H9 (cell line): ENCODE measurements at places on chromosomes 6 and 20. TPM values are rescaled to one million over a fixed set of nuclear protein-coding genes. Genes with fewer than 3 reads are reported as not detected.

DNA sequence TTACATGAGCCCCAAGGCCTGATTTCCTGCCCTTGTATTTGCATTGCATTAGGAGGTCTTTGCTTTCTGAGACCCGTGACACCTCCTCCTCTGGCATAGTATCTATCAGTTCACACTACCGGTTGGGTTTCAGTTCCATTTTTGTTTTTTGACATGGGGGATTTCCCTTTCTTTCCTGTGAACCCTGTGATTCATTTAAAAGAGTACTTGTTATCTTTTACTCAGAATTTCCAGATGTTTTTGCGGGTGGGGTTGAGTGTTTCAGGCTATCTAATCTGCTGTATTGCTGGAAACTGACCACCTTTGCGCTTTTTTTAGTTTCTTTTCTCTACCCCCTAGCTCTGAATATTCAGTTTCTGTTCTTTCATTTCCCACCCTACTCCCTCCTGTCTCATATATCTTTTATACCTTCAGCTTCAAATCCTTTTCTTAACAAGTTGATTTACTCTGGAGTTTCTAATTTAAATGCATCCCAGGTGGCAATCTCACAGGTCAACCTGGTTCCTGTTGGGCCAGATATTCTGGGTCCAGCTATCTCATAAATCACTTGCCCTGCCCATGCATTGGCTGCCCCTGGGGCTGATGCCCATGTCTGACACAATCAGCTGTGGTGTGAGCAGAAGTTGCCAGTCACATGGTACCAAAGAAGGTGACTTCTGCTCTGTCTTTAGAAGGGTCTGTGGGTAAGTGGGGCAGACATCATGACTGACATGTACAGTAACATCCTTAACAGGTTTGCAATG is 14.3 kb upstream of the NCOA3 start:
- H3K27ac ChIP-seq = no peak overlapping the region
- no peaks in the 10 kb centered on the region for H3K27me3 ChIP-seq
- no peaks in the 10 kb centered on the region for H3K4me1 ChIP-seq
- H3K36me3 ChIP-seq = no peaks in the 10 kb centered on the region
- DNase-seq = no peak

DNA sequence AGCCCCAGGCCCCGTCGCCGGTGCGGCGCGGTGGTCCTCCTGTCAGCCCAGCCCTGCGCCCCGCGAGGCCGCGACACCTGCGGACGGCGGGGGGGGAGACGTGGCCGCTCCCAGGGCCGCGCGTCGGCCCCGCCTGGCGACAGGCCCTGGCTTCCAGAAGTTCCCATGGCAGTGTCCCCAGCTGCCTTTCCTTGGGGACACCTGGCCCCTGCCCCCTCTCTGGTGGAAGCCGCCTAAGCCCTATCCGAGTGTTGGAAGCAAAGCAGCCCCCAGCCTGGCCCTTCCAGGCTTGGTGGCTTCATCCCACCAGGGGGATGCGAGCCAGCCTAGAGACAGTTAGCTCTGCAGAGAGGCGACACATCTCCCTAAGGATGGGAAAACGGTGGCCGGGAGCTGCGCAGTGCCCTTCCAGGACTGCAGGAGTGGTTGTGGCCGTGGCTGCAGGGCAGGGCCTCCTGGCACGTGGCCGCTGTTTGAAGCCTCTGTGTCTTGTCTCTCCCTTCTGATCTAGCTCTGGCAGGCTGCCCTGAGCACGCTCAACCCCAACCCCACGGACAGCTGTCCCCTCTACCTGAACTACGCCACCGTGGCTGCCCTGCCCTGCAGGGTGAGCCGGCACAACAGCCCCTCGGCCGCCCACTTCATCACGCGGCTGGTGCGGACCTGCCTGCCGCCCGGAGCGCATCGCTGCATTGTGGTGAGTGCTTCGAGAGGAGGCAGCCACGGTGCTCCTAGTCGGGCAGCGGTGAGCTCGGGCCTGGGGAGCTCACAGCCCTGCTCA is 816 bp downstream of the NPEPL1 start:
- H3K36me3 ChIP-seq = no peaks in the 10 kb centered on the region; the same call in 1 of the 2 replicates
- H3K4me1 ChIP-seq = no peaks in the 10 kb centered on the region; the same call in 1 of the 2 replicates
- DNase-seq = peak; percentile 46
- H3K4me3 ChIP-seq = peak overlapping the region; percentile 52; the same call in 1 of the 3 replicates
- no peaks in the 10 kb centered on the region for H3K27me3 ChIP-seq

- H3K27me3 ChIP-seq = no peaks in the 10 kb centered on the region
- DNase-seq = no peak
- no peak overlapping the region for H3K27ac ChIP-seq
- H3K36me3 ChIP-seq = no peaks in the 10 kb centered on the region
Observed at GRCh38 chr6:19844689-19845088, 7.5 kb downstream of the ID4 start.

DNA sequence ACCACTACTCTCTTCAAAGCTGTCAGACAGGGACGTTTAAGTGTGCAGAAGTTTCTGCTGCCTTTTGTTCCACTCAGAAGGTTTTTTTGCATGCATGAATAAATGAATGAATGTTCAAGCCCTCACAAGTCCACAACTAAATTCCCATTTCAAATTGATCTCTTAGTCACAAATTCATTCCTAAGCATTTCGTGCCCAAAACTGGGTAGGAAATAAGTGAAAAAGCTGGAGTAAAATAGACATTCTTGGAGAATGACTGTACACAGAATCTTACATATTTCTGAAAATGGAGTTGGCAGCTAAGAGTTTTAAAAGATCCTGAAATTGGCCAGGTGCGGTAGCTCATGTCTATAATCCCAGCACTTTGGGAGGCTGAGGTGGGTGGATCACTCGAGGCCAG is 117.6 kb downstream of the PERP start:
- no peak for DNase-seq
- H3K27me3 ChIP-seq = no peaks in the 10 kb centered on the region
- H3K36me3 ChIP-seq = no peaks in the 10 kb centered on the region; the same call in 2 of the 3 replicates
- no peak overlapping the region for H3K4me3 ChIP-seq

FAM184A gene
- total RNA-seq = 10.4 and 11.4 TPM in 2 replicates

- H3K4me3 ChIP-seq = no peak overlapping the region
- H3K27ac ChIP-seq = no peak overlapping the region
- H3K36me3 ChIP-seq = no peaks in the 10 kb centered on the region
- peaks cover 24% of the 10 kb centered on the region for H3K4me1 ChIP-seq
Observed at GRCh38 chr6:107624541-107624940, 134.6 kb downstream of the SOBP start.

- H3K4me3 ChIP-seq = no peak overlapping the region
- H3K27ac ChIP-seq = no peak overlapping the region
- H3K4me1 ChIP-seq = peaks cover 17% of the 10 kb centered on the region
- no peaks in the 10 kb centered on the region for H3K36me3 ChIP-seq
Observed at GRCh38 chr6:43086022-43086658, 10.0 kb downstream of the PTK7 start.

ZNF341 gene
- 5.2 and 6.0 TPM in 2 replicates for total RNA-seq

DNA sequence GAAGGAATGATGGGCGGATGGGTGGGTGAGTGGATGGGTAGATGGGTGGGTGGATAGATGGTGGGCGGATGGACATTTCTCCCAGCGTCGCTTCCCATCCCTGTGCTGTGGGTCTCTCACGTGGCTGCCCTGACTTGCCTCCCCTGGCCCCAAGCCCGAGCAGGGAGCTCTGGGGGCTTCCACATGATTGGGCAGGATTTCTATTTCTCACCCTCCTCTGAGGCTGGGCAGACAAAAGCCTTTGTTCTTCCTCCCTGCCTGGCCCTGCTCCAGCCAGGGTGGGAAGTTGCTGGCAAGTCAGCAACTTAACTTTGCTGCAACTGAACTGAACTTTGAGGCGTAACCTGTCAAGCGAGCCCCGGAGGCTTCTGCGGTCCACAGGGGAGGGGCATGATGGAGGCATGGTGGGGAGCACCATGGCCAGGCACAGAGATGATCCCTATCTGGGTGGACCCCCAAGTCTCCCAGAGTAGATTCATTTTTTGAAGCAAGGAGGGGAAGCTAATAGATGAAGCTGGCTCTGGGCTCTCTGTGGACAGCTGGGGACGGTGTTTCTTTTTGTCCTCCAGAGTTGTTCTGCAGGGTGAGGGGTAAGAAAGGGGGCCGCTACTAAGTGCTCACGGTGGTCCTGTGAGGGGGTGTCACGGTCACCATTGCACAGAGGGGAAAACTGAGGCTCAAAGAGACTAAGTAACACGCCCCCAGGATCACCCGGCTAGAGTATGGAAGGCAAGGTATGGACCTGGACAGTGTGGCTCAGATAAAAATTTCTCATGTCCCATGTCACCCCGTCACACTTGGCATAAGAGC is 140.1 kb downstream of the CEBPB start:
- no peak overlapping the region for H3K4me3 ChIP-seq
- DNase-seq = no peak
- H3K4me1 ChIP-seq = no peaks in the 10 kb centered on the region
- H3K27ac ChIP-seq = no peak overlapping the region

GRCh38 chr20:7637184-7637583 is 303.1 kb downstream of the HAO1 start:
- H3K27me3 ChIP-seq = no peaks in the 10 kb centered on the region
- H3K36me3 ChIP-seq = no peaks in the 10 kb centered on the region
- no peak overlapping the region for H3K27ac ChIP-seq
- no peaks in the 10 kb centered on the region for H3K4me1 ChIP-seq

SLC16A10 gene
- total RNA-seq = 9.3 and 11.4 TPM in 2 replicates

DNA sequence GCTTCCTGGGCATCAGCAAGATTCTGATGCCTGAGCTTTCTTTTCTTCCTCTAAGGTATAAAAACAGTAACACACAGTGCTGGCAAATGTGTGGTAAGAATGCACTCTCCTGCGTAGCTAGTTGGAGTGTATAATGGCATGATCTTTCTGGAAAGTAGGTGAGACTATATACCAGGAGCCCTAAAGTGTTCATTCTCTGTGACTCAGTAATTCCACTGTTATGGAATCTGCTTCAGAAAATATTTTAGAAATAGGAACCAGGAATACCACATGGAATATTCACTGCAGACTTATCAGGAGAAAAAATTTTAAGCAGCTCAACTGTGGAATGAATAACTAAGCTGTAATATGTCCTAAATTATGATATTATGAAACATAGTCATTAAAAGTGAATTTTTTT is 16.9 kb upstream of the CSE1L start:
- H3K4me1 ChIP-seq = no peaks in the 10 kb centered on the region
- peaks cover 38% of the 10 kb centered on the region for H3K36me3 ChIP-seq
- H3K27ac ChIP-seq = no peak overlapping the region
- no peak overlapping the region for H3K4me3 ChIP-seq

DNA sequence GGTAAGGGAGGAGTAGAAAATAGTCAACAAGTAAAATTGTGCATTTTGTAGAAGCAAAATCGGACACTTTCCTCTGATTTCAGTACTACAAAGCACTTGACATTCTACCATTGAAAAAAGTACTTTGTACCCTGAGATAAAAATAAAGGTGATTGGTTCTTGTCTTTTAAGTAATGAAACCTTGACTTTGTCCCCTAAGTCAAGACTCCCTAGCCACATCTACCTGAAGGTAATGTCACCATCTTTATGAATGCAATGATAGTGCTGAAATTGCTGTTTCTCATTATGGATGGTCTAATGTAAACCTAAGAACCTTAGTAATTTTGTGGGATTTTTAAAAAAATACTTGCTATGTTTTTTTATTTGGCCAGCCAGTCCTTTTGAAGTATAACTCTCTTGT is 2.4 kb upstream of the MAN1A1 start:
- H3K36me3 ChIP-seq = no peaks in the 10 kb centered on the region
- H3K27me3 ChIP-seq = peaks cover 4% of the 10 kb centered on the region; the same call in 1 of the 2 replicates
- DNase-seq = no peak
- peaks cover 7% of the 10 kb centered on the region; the same call in 1 of the 2 replicates for H3K4me1 ChIP-seq
